ENCODE measurements at places on chromosomes 3 and 15. TPM values are rescaled to one million over a fixed set of nuclear protein-coding genes. Genes with fewer than 3 reads are reported as not detected.

Gene ECE2
- not detected for total RNA-seq

Gene ITIH1
- total RNA-seq, result 0.72 TPM

DNA sequence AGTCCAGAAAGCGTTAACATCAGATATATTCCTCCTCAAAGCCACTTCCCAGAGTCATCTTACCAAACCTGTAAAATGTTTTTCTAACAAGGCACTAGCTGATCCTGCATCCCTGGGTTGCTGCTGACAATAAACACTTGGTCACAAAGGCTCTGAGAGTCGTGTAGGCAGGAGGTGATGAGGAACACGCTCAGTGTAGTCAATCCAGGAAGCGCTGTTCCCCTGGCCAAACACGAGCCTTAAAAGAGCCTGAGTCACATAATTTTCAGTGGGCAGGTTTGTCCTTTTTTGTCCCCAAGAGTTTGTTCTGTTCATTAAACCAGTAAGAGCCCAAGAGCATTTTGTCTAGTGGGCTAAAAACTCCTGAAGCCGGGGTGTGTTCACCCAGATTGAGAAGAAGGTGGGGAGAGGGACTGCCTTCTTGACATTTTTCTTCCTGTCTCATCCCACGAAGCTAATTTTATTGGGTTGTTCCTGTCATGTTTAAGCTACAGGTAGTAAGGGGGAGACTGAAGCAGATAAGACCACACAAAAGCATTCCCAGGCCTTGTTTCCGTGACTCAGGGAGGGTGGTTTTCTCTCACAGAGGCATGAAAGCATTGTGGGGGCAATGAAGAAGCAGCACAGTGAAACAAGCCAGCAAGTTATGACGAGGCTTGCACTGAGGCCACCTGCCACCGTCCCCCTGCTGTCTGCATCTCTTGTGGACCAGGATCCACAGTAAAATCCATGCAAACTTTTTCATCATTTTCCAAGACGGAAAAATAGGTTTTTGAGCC lies 73.7 kb downstream of the FOXB1 start:
- no peaks in the 10 kb centered on the region for H3K36me3 ChIP-seq
- H3K27me3 ChIP-seq, result no peaks in the 10 kb centered on the region
- H3K4me3 ChIP-seq, result no peak overlapping the region
- H3K27ac ChIP-seq, result no peak overlapping the region
- DNase-seq, result no peak

- H3K27me3 ChIP-seq, result peaks cover 4% of the 10 kb centered on the region
- H3K36me3 ChIP-seq, result no peaks in the 10 kb centered on the region
- no peak overlapping the region for H3K4me3 ChIP-seq
- H3K4me1 ChIP-seq, result no peaks in the 10 kb centered on the region
- H3K27ac ChIP-seq, result no peak overlapping the region
Measured at GRCh38 chr3:196339493-196340254, 1.5 kb upstream of the TM4SF19 start.

GRCh38 chr3:162776148-162776547 lies 1279.5 kb downstream of the OTOL1 start:
- H3K4me1 ChIP-seq, result no peaks in the 10 kb centered on the region
- no peak overlapping the region for H3K4me3 ChIP-seq
- no peak for DNase-seq

DNA sequence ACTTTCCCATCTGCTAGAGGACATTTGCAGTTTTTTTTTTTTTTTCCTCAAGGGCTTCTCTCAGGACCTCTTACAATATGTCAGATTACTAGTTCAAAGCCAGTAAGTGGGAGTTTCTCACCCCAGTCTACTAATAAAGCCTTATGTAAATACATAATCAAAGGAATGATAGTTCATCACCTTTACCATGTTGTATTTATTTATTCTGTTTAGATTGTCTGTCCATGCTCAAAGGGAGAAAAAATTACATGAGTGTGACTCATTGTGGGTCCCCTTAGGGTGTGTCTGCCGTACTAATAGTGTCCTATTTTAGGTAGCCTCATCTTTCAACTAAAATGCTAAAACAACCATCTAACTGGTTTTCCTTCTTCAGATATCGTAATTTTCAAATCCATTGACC lies 917.6 kb downstream of the EPHA3 start:
- no peak overlapping the region for H3K4me3 ChIP-seq
- DNase-seq, result no peak
- H3K27ac ChIP-seq, result no peak overlapping the region
- H3K36me3 ChIP-seq, result no peaks in the 10 kb centered on the region
- H3K27me3 ChIP-seq, result no peaks in the 10 kb centered on the region

GRCh38 chr3:187669675-187670504 lies at the start of gene SST:
Gene SST (minus strand): TSS chr3:187670394. CDS start chr3:187670291, 103 bp downstream.
- H3K27ac ChIP-seq, result no peak within 1 kb of the TSS
- H3K4me1 ChIP-seq, result no peaks in the 10 kb centered on the region

DNA sequence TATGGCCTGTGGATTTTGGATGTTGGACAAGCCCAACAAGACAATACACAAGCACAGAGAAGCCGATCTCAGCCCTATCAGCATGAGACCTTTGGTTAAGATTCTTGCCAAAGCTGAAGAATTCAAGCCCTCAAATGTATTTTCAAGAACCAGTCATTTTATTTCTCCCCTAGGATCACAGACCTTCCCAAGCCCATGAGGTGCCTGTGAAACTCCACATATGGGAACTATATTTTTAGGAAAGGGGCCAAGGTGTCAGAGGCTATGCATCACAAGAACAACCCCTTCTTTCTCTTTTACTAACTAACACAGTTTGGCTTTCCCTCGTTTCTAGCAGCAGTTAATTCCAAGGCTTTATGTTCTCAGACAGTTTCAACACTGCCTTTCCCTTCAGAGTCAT lies 364.5 kb downstream of the MAGI1 start:
- no peaks in the 10 kb centered on the region for H3K36me3 ChIP-seq
- no peak overlapping the region for H3K27ac ChIP-seq
- H3K4me3 ChIP-seq, result no peak overlapping the region
- no peaks in the 10 kb centered on the region for H3K27me3 ChIP-seq
- no peak for DNase-seq
- H3K4me1 ChIP-seq, result no peaks in the 10 kb centered on the region

DNA sequence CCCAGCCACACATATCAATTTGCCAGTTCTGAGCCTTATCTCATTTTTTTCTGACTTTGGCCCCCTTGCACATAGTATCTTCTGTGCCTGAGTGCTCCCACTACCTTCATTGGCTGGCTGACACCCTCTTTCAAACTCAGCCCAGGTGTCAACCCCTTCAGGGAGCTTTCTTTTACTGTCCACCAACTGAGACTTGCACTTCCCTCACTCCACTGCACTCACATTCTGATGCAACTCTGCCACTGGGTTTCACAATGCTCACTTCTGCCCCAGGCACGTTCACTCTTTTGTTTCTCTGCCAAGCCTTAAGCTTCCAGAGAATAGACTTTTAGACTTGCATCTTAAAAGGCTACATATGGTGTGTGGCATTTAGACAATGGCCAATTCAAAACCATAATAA lies 101.5 kb upstream of the CBLB start:
- DNase-seq, result no peak
- H3K27ac ChIP-seq, result no peak overlapping the region
- H3K36me3 ChIP-seq, result no peaks in the 10 kb centered on the region
- no peaks in the 10 kb centered on the region for H3K27me3 ChIP-seq

DNA sequence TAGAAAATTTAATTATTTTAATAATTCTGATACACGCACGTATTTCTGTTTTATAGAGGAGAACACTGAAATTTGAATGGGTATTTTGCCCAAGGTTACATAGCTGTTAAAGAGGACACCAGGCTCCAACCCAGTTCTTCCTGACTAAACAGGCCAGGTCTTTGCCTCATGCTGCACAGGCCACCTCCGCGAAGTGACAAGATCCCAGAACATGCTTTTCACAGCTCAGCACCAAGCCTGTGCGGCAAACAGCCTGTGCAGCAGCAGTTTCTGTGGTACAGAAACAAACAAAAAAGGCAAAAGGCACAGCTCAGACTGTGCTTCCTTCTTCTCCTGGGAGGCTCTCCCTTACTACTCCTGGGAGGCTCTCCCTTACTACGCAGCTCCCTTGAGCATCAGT lies 6.5 kb downstream of the FOXL2 start:
- H3K27me3 ChIP-seq, result peaks cover 99% of the 10 kb centered on the region
- H3K27ac ChIP-seq, result no peak overlapping the region
- H3K4me1 ChIP-seq, result peaks cover 40% of the 10 kb centered on the region
- no peak for DNase-seq
- no peaks in the 10 kb centered on the region for H3K36me3 ChIP-seq

DNA sequence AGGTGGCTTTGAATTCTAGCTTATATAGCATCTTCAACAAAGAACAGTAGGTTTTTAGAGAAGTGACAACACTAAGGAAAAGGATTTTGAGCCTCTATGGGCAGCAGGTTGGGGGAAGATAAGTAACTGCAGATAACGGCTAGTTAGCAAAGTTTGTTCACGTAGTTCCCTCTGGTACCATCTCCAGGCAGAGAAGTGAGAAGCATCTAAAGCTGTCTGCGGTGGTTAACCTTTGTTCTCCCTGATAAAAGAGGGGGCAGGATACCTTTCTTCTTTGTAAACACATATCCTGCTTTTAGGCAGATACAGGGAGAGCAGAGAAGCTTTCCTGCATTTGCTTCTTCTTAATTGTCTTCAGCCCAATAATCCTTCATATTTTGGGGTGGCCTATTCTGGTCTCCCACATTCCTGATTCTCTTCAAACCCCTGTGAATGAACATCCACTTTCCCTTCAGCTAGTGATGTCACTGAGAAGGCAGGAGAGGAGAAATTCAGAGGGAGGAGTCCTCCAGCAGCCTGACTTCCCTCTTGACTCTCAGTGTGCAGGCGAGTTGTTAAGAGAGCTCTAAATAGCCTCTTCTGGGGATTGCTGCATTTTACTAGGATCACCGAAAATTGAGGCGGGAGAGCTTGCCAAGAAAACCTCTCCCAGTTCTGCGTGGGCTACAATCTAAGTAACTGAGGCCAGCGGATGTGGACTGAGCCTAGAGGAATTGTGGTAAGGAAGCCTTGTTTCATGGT lies 393.7 kb upstream of the C2CD4B start:
- no peaks in the 10 kb centered on the region for H3K36me3 ChIP-seq
- DNase-seq, result no peak
- no peaks in the 10 kb centered on the region for H3K27me3 ChIP-seq
- no peaks in the 10 kb centered on the region for H3K4me1 ChIP-seq

- H3K36me3 ChIP-seq, result peaks cover 74% of the 10 kb centered on the region
- peak overlapping the region; percentile 76 for H3K27ac ChIP-seq
- DNase-seq, result no peak
- no peak overlapping the region for H3K4me3 ChIP-seq
Measured at GRCh38 chr15:84857418-84858004, 27.0 kb upstream of the SLC28A1 start.

All from gastrocnemius medialis (tissue), 4 donors.